ENCODE measurements at places on chromosomes 6 and 20.

DNA sequence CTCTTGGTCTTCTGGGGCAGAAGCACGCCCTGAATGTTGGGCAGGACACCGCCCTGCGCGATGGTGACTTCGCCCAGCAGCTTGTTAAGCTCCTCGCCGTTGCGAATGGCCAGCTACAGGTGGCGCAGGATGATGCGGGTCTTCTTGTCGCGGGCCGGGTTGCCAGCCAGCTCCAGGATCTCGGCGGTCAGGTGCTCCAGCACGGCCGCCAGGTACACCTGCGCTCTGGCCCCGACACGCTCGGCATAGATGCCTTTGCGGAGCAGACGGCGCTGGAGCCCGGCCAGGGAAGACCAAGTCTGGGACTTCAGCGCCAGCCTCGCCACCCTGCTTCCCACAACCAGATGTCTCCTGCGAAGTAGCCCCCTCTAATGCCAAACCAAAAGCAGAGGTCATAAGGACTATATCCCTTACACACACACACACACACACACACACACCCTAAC, 8.0 kb upstream of the SLC17A3 start:
- DNase-seq = no peak

- no peak for DNase-seq
These were observed 95.6 kb upstream of the FOXO3 start for GRCh38 chr6:108465098-108465495.

GRCh38 chr6:155117256-155117655, 122.1 kb downstream of the TIAM2 start:
- DNase-seq = no peak

- DNase-seq = no peak
These were observed 52.4 kb upstream of the LYRM2 start for GRCh38 chr6:89690944-89691324.

DNA sequence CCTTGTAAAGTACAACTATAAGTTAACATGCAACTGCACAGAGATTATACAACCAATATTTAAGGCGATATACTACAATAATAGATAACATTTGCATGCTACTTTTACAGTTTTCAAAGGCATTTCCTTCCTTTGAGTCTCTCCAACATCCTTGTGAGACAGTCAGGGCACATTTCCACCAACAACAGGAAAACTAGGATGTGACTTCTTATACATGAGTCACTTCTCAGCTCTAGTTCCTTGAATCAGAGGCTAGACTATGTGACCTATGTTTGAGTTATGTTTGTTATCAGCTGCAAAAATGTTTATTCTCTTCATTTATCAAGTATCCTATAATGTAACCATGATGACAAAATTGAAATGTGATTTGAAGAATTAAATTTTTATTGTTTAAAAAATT, 51.7 kb upstream of the TFAP2D start:
- peak; percentile 97 for DNase-seq

GRCh38 chr20:16284385-16285100, 288.7 kb downstream of the KIF16B start:
- DNase-seq = no peak

- no peak for DNase-seq
These were observed 15.6 kb downstream of the DDRGK1 start for GRCh38 chr20:3188823-3189413.

GRCh38 chr20:41006936-41007474, 21.6 kb upstream of the TOP1 start:
- no peak for DNase-seq

DNA sequence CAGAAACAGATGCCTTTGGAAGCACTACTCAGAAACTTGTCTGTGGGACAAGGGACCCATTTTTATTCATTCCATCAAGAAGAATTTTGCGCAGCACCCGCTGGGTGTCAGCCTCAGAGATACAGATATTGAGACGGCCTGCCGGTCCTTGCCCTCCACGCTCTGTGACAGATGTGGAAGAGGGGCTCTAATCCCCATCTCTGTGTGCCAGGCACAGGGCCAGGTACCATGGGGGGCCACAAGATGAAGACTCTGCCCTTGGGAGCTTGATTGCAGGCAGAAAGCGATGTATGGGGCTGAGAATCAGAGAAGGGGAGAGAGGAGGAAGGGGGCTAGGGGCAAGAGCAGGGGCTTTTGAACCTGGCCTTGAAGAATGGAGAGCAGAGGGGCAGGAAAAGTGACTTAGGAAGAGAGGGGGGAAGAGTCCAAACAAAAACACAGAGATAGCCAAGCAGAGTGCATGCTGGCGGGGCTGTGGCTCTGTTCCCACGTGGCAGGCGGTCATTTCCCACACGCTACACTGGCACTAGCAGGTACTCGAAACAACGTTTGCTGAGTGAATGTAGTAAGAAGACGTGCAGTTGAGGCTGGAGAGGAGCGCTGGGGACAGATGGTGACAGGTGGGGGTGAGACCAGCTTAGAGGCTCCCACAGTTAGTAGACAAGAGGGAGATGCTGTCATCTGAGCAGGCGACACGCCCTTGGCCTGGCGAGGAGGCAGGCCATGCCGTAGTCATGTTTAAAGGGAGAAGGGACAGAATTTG, 170.3 kb upstream of the SNX9 start:
- no peak for DNase-seq

DNA sequence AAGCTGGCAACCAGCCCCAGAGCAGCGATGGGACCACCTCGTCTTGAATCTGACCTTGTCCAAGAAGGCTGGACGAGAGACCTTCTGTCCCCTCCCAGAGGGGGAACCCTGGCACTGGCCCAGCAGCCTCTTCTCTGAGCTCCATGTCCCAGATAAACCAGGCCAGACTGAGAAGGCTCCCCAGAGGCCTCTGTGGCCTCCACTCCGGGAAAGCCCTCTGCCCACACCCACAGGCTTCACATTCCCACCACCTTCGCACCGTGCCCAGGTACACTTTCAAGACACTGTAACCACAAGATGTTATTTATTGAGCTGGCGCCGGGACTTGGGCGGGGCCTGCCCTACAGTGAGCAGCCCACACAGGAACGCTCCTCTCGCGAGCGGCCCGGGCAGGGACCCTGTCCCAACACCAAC, 33.2 kb downstream of the ADA start:
- DNase-seq = no peak

DNA sequence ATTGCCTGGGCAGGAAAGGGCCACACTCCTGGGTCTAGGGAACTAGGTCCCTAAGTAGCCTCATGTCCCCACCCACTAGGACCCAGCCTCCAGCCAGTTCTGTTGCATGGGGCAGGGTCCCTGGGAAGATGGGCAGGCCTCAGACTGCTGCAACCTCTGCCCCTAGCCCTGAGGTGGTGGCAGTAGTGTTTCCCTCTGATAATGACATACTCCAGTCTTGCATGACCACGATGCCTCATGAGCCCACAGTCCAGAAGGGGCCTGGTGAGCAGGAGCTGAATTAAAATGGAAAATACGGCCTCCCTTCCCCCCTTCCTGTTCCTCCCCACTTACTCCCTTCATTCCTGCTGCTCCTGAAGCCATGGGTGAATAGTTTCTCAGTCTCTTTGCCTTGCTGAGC, 36.0 kb upstream of the SCRT2 start:
- DNase-seq = no peak

- peak; percentile 79 for DNase-seq
These were observed 864 bp upstream of the BCLAF1 start for GRCh38 chr6:136290410-136291010.

GRCh38 chr6:159979136-159979874, 10.4 kb downstream of the IGF2R start:
- DNase-seq = peak; percentile 65

DNA sequence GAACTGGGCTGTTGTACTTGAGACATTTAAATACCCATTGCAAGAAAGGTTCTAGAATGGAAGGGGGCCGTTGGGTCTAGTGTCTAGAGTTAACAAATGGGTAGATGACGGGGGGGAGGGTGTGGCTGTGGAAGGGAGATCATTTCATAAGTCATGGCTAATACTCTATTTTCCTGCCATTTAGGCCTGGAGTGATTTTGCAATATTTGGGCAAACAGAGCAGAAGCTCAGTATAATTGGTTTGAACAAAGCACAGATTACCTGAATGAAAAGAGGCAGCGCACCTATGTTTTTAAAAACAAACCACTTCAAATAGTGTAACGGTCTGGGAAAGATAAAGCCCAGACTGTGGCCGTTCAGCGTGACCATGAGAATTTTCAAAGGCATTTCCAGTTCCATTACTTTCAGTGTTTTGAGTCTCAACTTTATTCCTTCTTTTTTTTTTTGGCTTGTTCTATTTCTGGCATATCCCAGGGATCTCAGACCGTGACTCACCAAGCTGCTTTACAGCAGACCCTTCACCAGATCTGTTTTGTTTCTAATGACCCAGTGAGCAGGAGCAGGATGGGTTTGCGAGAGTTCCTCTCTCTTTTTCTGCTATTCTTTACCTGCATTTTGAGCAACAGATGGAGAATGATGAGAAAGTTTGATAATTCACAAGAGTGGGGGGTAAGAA, 73.7 kb downstream of the LYRM2 start:
- DNase-seq = no peak

GRCh38 chr6:116545651-116546050, at the start of gene TRAPPC3L:
TSS of gene TRAPPC3L (minus strand) at chr6:116545684. CDS start at chr6:116545514, 170 bp downstream.
- no peak for DNase-seq

Data from kidney capillary endothelial cell (primary cell).